Daoy (cell line): ENCODE measurements at places on chromosomes 4 and X. TPM values are rescaled to one million over a fixed set of nuclear protein-coding genes. Genes with fewer than 3 reads are reported as not detected.
A peak's percentile ranks its signal among the peaks of the same experiment; 100 is the strongest.

TMEM150C gene
- total RNA-seq: 0.36 and 1.9 TPM in 2 replicates

PLP1 gene
- 2.7 TPM in 1 of 2 replicates, not detected in the other for total RNA-seq

ZFP42 gene
- total RNA-seq: 23.8 and 31.0 TPM in 2 replicates

DNA sequence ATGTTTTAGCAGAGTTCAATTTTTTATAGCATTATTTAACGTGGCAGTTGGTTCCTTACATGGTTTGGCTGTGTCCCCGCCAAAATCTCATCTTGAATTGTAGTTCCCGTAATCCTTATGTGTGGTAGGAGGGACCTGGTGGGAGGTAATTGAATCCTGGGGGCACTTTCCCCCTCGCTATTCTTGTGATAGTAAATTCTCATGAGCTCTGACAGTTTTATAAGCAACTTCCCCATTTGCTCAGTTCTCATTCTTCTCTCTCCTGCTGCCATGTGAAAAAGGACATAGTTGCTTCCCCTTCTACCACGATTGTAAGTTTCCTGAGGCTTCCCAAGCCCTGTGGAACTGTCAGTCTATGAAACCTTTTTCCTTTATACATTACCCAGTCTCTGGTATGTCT, 329.5 kb downstream of the GRIA2 start:
- no peak for DNase-seq

DNA sequence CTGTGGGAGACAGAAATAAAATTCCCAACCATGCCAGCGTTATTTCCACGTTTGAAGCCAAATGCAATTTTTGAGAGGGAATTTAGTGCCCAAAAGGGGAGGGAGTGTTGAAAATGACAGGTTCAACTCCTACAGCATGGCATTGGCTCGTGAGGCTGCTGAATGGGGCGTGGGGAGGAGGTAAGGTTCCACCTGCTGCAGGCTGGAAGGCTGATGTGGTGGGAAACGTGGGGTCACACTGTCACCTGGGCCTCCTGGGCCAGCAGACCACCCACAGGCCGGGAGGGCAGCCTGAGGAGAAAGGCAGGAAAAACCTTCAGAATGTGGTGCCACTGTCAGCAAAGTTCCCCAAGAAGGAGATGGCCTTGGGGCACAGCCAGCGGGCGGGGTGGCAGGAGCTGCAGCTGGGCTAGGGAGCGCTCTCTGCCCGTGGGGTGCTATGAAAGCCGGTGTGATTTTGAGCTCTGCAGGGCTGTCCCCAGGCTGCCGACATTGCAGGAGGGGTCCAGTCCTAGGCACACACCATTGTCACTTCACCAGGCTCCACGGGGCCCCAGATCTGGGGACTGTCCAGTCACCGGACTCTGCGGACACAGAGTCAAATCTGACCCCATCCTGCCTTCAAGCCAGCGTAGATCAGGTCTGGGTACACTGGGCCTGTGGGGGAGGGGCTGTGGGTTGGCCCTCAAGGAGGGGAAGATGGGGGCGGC, 19.6 kb downstream of the MSANTD1 start:
- no peak for DNase-seq

DNA sequence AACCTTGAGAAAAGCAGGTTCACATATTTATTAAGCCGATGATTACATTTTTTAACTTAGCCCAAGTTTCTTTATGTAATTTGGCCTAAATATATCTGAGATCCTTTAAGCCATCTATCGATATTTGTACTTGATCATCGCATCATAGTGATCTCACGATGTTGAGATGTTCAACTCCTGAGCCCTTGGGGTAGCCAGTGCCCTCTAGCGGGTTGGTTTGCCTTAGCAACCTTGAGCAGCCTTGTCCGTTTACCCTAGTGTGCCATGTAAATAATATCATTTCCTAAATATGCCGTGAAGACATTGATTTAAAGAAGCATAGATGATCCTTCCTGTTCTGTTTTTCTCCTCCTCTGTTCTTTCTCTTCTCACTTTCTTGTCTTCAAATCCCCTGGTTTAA, 432.2 kb downstream of the RPA4 start:
- peak; percentile 20 for DNase-seq

DNA sequence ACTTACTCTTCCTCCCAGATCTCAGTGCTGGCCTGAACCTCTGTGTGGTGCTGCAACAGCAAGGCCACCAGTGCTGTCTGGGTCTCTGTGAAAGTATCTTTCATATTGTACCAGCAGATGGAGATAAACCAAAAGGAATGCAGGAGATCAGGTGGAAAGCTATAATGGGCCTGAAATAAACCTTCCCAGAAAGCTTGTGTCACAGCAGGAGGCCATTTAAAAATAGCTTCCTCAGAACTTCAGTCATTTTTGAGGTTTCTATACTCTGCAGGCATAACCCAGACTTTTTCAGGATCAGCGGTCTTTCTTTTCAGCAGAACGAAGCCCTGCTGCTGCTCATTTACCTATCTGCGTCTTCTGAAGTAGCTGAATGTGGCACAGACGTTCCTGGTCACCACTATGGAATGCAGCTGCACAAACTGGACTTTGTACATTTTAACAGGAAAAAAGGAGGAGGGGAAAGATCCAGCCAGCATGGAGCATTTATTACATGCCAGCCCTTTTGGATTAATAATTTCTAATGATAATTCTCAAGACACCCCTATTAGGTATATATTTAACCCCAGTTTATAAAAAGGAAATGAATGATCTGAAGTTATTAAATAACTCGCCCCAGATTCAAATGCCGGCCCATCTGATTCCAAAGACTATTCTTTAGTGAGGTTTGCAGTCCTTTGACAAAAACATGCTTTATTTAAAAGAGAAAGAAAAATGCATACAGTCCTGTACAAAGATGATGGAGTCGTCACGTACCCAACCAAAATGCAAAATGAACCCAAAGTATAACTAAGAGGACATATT, 119.7 kb downstream of the NFKB1 start:
- DNase-seq: peak; percentile 43

DNA sequence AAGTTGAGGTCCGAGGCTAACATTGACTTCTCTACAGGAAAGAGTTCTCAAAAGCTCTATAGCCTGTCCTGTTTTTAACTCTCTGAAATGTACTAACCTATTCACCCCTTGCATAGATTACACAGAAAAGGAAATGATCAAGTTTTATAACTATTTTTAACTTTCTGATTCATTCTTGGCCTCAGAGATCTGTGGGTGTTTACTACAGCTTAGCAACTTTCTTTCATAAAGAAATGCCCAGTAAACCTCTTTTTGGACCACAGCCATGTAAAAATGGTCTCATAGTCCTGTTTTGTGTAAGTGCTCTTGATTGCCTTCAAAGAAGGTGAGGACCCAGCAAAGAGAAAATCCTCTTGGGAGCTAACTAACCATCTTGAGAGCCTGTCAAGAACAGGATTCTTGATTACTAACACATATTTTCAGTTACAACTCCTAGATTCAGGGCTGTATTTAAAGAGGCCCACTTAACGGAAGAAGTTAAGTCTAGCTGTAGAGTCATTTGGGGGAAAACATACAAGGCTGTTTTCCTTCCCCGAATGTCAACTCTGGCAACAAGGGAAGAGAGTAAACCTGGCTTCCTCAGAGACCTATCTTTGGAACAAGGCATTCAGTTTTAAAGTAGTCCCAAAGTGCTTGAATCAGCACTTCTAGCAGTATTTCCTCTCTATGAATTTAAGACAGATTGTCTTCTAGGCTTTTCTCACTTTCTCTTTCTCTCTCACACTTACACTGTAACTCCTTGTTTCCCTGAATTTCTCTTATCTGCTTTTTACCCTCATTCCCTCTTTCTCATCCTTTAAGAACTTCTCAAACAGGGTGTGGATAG, 78.2 kb downstream of the IL21 start:
- no peak for DNase-seq

- peak; percentile 77 for DNase-seq
Observed at GRCh38 chr4:123418351-123418931, 21.8 kb downstream of the SPRY1 start.

GRCh38 chrX:154019061-154019621, 561 bp downstream of the IRAK1 start:
- no peak for DNase-seq

- DNase-seq: no peak
Observed at GRCh38 chr4:114383067-114383466, 215.5 kb upstream of the UGT8 start.

DNA sequence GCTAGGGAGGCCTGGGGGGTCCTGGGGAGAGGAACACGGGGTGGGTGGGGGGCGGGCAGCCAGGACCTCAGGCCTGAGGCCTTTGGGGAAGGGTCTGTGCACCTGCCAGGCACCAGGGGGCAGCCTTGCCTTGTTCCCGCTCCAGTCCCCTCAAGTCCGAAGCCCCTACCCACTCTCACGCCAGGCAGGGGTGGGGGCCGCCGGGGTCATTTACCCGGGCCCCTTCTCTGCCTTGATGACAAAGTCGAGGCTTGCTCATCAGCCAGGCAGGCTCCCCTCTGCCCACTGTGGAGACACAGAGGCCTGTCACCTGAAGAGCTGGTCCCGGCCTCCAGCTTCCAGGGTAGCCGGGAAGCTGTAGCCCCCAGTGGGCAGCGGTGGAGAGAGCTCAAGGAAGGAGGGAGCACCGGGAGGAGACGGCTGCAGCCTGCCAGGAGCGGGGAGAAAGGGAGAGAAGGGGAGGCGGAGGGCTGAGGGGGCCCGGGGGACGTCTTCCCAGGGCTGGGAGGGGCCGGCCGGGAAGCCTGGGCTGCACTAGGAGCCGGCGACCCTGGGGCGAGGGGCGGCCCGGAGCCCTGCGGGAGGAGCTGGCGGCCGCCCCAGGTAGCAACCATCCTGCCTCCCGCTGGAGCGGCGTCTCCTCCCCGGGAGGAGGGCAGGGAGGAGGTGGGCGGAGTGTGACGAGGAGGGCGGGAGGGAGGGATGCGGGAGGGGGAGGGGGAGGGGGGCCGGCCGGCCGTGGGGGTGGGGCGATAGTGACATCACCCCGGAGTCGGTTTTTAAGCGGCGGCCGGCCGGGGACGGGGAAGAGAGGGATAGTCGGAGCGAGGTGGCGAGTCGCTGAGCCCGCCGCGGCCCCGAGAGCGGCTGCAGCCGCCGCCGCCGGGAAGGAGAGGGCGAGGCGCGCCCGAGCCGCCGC, at the start of gene SLC6A8:
TSS of gene SLC6A8 (plus strand) at position 806 of the 919 bp plus-strand sequence. CDS start 649 bp downstream, outside the sequence.
- DNase-seq: peak; percentile 72

GRCh38 chrX:38726612-38727011, 74.6 kb upstream of the MID1IP1 start:
- no peak for DNase-seq
